ENCODE measurements at places on chromosomes 2 and 18.

DNA sequence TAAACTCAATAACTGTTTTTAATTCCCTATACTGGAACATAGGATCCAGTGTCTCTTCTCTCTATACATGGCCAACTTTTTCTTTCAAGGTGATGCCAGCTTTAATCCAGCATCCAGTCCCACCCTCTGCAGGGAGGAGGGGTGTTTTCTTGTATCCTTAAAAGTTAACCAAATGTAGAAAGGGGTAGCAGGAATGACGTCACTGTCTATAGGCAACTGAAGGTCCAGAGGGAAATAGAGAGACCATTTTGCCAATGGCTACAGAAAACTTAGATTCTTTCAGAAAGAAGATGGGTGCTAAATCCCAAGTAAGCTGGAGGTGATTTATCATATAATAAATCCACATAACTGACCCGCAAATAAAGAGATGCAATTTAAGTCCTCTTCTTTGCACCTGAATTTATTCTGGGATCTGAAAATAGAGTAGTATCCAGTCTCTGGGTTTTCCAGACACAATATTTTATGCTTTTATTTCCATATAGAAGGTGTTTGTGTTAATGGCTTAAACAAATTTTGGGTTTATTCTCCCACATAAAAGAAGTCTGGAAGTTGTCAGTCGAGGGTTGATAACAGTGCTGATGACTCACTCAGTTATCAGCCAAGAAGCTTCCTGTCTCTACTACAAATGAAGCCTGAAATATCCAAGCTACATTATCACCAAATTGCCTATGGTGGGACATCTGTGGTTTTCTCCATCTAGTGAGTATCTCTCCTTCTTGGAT is 5.7 kb upstream of the DNER start:
- no peak for DNase-seq

GRCh38 chr2:154400563-154401290 is 297.8 kb upstream of the KCNJ3 start:
- DNase-seq = no peak

DNA sequence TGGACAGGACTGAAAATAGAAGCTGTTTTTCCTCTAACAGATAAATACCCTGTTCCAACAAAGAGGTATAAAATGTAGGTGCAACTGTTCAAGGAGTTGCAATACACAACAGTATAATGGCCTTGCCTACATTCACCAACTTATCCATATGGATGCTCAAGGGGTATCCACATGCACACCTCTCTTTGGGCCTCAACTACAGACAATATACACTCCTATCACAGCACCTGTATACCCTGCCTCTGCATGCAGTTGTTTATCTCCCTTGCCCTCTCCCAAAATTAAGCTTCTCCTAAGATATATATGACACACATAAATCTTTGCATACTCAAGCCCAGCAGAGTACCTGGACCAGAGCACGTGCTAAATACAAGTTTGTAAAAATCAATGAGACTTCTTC is 37.3 kb downstream of the DARS1 start:
- no peak for DNase-seq

- DNase-seq = no peak
These were observed 9.0 kb downstream of the CUL3 start for GRCh38 chr2:224576088-224576715.

DNA sequence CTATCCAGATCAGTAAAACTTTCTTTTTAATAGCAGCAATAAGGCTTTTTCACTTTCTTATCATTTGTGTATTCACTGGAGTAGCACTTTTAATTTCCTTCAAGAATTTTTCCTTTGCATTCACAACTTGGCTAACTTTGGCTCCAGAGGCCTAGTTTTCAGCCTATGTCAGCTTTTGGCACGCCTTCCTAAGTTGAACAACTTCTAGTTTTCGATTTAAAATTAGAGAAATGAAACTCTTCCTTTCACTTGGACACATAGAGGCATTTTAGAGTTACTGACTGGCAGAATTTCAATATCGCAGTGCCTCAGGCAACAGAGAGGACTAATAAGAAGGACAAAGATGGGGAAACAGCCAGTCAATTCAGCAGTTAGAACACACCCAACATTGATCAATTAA is 577.4 kb downstream of the DSC3 start:
- DNase-seq = no peak

DNA sequence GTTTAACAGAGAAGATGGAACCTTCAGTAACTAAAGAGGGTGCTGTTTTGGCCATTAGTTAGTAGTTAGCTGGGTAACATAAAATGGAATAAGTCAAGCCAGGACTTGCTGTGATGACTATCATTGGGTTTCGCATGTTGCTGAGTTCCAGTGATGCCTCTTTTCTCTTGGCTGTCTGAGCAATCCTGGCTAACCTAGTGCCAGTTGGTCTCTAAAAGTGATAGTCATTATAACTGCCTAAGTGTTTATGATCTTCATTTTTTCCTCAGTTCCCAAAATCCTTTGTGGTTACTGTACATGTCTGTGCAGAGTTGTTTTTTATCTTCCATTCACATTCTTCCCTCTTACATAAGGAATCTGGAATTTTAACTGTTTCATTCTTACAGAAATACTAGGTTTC is 33.4 kb downstream of the WDR43 start:
- DNase-seq = no peak

DNA sequence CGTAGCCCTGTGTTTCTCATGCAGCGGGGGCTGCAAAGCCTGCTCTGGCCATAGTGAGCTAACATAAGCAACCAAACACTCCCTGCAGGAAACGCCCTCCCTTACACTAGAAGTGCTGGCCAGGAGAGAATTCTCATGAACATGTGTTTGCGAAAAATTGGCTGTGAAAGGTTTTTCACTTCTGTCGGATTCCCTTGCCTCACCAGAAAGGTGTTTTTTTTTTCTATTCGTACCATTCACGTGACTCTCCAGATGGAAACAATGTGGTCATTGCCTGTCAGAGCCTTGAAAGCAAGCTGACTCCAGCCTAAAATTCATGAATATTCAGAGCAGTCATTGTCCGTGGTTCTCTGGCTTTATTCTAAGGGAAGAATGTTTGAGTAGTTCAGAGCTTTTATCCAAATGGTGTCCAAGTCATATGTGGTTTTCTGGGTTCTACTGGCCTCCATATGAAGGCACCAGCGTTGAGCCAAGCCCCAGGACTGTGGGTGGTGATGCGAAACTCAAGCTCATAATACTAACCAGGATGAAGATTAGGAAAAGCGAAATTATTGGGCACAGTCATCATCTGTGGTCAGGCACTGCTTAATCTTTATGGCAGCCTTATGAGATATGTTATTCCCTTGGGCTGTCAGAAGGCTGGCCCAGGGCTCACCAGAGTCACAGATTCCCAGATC is 236.4 kb downstream of the ALPK2 start:
- no peak for DNase-seq

Data from NCI-H2081 treated with DMSO at 0.1 percent for 48 hours (cell line).